GM12878 (cell line): ENCODE measurements at places on chromosomes 6 and 20.

DNA sequence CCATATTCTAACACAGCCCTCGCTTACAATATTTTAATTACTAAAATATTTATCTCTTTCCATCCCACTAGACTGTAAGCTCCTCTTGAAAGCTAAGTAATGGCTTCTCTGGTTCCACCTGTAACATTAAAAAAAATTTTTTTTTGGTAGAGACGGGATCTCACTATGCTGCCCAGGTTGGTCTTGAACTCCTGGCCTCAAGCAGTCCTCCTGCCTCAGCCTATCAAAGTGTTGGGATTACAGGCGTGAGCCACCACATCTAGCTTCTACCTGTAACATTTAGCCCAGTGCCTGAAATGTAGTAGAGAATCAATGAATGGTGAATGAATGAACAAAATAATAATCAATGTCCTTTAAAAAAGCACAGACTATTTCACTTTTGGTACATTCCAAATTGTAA lies 28.8 kb downstream of the DEK start:
- DNase-seq, result no peak

DNA sequence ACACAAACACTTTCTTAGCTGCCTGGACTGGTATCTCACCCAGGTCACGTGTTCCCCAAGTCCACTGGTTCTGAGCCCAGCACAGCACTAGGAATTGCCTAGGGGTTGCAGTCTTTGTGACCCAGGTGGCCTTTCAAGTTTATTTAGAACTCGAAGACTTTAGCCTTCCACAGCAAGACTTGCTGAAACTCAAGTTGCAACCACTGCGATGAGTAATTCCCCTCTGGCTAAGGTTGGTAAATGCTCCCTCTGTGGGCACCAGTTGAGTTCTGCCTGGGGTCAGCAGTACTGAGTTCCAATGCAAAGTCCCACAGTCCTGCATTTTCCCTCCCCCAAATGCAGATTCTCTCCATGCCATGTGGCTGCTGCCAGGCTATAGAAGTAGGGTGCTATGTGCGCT lies 77.6 kb upstream of the MOCS1 start:
- no peak for DNase-seq

- DNase-seq, result no peak
Measured at GRCh38 chr6:76683985-76684384, 611.5 kb upstream of the IMPG1 start.

DNA sequence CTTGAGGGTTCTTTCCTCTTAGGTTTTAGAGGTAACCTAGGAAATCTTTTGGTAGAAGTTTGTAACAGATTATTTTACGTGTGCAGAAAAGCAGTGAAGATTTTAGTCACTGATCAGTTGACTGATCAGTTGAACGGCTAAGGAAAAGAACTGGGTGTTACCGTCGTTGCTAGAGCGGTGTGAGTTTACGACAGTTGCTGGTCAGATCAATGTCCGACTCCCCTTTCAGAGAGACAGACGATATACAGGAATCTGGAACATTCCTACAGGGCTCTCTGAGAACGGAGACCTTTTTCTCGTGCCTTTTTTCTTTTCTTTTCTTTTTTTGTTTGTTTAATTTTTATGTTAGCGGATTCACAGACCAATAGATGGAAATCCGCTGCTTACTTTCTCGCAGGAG lies 132.1 kb upstream of the ZNF184 start:
- no peak for DNase-seq
